ENCODE measurements at places on chromosomes 1 and 21.

- DNase-seq = no peak
Observed at GRCh38 chr1:9728451-9729295, 77.1 kb downstream of the PIK3CD start.

DNA sequence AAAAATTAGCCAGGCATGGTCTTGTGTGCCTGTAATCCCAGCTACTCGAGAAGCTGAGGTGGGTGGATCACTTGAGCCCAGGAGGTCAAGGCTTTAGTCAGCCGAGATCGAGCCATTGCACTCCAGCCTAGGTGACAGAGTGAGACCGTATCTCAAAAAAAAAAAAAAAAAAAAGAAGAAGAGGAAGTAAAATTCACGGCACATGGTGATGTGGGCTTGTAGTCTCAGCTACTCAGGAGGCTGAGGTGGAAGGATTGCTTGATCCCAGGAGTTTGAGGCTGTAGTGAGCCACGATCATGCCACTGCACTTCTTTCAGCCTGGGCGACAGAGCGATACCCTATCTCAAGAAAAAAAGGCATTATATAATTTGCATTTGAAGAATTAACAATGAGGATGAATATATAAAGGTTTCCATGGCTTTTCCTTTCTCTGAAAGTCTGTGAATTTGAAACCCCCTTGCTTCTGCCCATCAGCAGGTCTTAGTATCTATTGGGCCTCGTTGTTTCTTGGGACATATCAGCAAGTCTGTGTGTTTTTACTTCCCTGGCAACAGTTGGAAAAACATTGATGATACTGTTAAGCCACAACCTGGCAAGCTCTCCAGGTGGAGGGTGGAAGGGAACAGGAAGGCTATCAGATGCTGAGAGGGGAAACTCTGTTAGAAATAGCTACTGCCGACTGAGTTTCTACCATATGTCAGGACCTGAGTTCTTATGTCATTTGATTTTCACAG lies 4.6 kb upstream of the PLA2G2D start:
- no peak for DNase-seq

- DNase-seq = no peak
Observed at GRCh38 chr1:51473331-51474115, 45.5 kb downstream of the EPS15 start.

GRCh38 chr1:156959925-156960324 lies 39.5 kb downstream of the LRRC71 start:
- no peak for DNase-seq

DNA sequence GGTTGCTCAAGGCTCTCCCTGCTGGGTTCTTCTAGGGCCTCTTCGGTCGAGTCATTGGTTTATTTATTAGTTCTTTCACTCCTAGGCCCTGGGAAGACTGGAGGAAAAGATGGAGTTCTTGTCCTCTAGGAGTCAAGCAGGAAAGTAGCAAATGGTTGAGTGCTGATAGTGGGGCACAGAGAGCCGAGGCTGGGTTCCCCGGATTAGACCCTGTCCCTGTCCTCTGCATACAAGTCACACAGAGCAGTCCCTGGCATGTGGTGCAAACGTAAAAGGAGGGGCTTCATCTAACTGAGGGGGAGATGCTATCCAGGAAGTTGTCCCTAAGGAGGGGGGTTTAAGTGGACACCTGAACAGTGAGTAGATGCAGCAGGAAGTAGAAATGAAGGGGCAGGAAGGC lies 19.2 kb upstream of the KCNE2 start:
- DNase-seq = no peak

DNA sequence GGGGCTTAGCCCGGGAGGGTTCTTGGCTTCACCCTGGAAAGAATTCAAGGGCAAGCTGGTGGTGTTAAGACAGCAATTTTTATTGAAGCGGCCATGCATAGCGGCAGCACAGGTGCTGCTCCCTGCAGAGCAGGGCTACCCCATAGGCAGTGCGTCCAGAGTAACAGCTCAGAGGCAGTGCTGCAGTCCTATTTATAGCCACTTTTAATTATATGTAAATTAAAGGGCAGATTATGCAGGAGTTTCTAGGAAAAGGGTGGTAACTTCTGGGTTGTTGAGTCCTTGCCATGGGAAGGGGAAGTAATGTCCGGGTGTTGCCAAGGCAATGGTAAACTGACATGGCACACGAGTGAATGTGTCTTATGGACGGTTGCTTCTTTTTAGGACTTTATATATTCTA lies 57.0 kb downstream of the VPS26C start:
- DNase-seq = no peak

- DNase-seq = no peak
Observed at GRCh38 chr1:197145446-197146024, 934 bp downstream of the ASPM start.

GRCh38 chr1:183966487-183966886 lies 71.0 kb downstream of the COLGALT2 start:
- DNase-seq = no peak

DNA sequence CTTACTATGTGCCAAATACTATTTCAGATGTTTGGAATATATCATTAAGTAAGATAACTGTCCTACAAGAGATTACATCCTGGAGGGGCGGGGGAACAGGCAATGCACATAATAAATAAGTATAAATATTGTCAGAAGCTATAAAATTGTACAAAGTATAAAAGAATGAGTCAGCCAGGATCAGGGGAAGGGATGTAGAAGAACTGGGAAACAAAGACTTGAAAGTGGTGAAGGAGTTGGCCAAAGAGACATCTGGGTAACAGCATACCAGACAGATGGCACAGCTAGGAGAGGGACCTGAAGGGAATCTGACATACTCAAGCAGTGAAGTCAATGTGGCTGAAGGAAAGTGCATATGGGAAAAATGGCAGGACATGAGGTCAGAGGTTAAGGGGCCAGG lies 53.9 kb downstream of the CYYR1 start:
- DNase-seq = no peak

- peak; percentile 32 for DNase-seq
Observed at GRCh38 chr1:156860628-156861423, at the start of gene NTRK1. NTRK1 (plus strand) TSS chr1:156860865; CDS start chr1:156860935, 70 bp downstream.

GRCh38 chr1:160438935-160439334 lies 38.6 kb downstream of the VANGL2 start:
- DNase-seq = no peak

DNA sequence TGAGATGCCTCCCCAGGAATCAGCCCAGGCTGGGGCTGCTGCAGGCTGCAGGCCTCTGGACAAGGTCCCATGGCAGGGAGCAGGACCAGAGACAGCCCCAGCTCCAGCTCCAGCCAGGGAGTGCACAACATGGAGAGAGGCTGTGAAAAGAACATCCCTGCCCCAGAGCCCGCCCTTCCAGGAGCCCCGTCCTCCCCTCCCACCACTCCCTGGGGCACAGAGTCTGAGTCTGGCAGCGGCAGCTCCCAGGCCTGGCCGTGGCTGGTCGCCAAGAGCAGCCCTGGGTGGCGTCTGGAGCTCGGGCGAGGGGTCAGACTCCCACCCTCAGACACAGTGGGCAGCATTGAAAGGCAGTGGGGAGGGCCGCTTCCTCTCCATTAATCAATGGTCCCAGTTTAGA lies 37.8 kb downstream of the MEGF6 start:
- DNase-seq = no peak

- no peak for DNase-seq
Observed at GRCh38 chr1:119987686-119988085, 81.8 kb downstream of the NOTCH2 start.

DNA sequence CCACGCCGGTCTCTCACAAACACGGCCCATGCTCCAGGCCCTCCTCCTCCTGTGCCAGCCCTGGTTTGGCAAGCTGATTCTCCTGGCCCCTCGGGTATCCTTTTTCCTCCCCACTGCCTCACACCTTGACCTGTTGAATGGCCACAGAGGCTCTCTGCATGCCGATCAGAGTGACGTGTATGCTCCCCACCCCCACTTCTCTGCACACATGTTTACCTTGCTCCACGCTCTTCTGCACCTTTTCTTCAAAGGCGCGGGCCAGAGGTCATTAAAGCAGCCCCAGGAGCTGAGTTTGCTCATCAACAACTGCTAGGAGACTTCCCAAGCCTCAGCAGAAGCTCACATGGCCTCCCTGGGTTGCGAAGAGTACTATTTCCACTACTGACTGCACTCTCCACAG lies 139.3 kb upstream of the EDN2 start:
- DNase-seq = no peak

DNA sequence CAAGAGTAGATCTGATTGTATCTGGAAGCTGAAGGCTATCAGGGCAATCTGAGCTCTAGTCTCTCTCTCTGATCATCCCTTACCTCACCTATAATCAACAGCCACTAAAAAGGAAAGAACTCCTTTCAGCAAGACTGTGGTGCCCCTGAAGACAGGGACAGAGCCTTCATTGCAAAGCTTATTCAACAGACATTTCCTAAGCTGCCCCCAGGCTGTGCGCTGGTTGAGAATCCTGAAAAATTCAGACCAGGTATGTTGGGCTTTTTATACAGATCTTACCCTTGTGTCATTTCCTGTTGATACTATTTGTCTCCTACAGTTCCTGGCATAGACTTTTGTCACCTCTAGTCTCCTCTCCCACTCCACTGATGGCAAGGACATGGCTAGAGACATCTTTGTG lies 63.3 kb upstream of the PLA2G4A start:
- no peak for DNase-seq

DNA sequence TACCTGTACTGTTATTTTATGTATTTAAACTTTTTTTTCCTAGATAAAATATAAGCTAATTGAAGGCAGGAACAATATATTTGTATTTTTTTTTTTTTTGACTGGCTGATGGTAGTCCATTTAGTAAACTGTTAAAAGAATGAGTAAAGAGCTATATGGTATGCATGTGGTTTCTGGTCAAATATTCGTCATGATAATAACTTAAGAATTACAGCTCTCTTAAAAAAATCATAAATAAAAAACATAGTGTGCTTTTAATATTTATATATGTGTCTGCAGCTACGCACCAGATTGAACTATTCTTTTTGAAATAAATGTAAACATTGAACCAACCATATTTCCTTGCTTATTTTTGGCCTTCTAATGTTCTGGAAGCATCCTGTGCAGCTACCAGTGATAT lies 272.3 kb upstream of the C1orf105 start:
- DNase-seq = peak; percentile 60

GRCh38 chr1:37071829-37072228 lies 37.5 kb upstream of the GRIK3 start:
- DNase-seq = no peak

- DNase-seq = no peak
Observed at GRCh38 chr1:214005708-214006107, 17.9 kb downstream of the PROX1 start.

DNA sequence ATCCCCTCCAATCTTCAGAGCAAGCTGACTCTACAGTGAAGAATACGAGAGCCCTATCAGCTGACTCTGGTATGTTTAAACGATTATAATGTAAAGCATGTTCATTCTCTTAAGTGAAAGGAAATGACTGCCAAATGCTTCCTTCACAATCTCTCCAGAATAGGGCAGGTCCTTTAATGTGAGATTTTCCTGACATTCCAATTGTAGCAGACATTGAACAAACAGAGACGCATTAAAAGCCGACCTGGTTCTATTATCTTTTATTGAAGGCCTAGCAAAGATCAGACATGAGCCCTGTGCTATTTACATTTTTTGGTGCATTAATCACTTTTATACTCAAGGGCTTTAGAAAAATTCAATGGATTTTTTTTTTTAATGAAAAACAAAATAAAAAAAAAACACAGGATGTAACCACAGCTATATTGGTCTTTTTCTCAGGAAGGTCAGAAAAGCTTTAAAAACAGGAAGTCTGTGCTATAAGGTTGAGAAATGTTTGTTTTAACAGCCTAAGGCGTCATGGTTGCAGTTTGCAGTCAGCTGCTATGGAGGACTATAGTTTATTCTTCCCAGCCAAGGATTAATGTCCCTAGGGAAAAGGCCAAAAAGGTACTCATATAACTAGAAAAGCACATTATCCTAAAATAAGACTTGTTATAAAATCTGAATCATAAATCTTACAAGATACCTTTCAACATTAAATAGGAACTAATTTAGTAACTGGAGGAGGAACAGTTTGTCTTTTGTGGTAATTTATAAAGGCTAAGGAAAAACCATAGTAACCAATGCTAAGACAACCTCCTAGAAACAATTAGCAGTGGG lies 104.8 kb downstream of the RERE start:
- peak; percentile 90 for DNase-seq

DNA sequence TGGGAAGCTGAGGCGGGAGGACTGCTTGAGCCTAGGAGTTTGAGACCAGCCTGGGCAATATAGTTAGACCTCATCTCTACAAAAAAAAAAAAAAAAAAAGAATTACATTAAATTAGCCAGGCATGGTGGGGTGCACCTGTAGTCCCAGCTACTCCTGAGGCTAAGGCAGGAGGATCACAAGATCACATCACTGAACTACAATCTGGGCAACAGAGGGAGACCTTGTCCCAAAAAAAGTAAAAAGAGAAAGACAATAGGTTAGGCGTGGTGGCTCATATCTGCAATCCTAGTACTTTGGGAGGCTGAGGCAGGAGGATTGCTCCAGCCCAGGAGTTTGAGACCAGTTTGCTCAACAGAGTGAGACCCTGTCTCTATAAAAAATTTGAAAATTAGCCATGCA lies 130.3 kb downstream of the TIAM1 start:
- peak; percentile 11 for DNase-seq

- peak; percentile 34 for DNase-seq
Observed at GRCh38 chr21:41933313-41934079, 20.3 kb downstream of the C2CD2 start.

DNA sequence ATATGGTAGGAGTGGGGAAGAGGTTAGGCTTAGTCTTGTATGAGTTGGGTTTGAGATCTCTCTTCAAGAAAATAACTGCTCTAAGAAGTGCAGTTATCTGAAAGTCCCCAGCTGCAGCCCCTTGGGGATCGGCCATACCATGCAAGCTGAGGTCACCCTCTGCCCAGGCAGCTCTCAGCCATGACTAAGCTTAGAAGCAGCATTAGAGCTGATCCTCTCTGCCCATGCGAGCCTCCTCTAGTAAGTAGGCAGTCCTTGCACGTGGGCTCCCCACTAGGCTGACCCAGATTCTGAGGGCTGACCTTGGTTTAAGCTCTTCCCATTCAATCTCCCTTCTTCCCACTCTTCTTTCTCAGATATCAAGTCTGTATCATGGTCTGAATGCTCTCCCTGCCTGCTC lies 121.0 kb upstream of the UBE2U start:
- DNase-seq = peak; percentile 40

DNA sequence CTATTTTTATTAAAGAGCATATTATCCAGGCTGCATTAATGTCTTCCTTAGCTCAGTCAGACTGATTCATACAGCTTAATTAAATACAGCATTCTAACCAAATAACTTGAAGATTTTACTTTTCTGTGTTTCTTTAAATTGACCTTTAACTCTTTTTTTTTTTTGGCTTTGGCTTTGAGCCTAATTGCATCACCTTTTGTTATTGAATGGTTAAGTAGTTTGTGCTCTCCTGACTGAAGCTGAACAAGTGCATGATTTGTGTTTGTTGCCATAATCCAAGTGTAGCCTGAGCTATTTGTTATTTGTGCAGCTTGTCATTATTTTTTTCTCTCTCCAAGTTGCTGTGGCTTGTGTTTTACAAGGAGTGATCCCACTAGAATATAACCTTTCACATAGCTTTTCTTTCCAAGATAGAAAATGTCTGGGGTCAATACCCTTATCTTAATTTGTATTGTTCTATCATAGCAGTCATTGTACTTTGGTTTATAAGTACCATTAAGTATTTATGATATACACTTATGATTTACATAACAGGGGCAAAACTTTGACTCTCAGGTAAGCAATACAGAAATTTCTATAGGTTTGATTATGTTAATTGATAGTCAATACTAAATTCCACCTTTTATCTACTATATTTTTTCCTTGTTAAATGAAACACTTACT lies 31.6 kb downstream of the CDC14A start:
- DNase-seq = no peak

- DNase-seq = peak; percentile 82
Observed at GRCh38 chr1:214441119-214441518, 110.3 kb downstream of the PTPN14 start.

Measured in fibroblast of upper back skin (primary cell).